ENCODE measurements at places on chromosomes 3 and 15.

GRCh38 chr3:137763594-137763938 lies 549 bp upstream of the SOX14 start:
- DNase-seq = no peak

DNA sequence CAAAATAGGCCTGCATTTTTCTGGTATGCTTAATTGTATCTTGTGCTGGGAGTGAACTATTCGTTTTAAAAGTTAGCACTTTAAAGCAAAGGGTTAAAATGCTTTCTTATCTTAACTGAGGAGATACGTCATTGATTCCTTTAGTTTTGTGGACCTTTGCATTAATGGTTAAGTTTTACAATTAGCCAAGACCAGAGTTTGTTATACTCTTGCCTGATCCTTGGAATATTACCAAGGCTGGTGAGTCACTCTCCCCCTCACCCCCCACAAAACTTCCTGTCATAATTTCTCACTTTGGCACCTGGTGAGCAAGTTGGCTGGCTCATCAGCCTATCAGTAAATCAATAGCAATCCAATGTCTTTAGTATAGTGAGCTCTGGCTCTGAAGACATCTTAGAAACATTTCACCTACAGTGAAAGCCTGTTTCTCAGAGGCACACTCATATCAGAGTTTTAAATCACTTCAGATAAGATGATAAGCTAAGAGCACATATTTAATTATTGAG lies 26.7 kb downstream of the SLC2A2 start:
- DNase-seq = no peak

DNA sequence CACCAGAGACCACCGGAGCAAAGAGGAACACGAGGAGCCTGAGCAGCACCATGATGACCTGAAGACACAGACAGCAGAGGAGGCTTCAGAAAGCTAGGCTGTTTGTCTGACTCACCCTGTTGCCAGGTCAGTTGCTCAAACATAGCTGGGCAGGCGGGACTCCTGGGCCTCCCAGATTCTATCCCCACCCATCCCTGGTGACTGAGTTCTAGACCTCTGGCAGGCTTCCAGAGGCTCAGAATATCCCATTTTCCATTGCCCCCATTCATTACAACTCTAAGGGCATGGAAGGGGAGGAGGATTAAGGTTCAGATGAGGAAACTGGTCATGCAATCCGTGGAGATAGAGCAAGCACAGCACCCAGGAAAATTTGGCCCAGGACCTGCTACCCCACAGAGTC lies at the start of gene CDHR4:
Gene CDHR4, minus strand, starts transcription at position 113 of the 400 bp plus-strand sequence. Its CDS starts 61 bp downstream, at position 52.
- DNase-seq = peak; percentile 79

- no peak for DNase-seq
Measured at GRCh38 chr3:62228467-62228866, 144.9 kb downstream of the FEZF2 start.

DNA sequence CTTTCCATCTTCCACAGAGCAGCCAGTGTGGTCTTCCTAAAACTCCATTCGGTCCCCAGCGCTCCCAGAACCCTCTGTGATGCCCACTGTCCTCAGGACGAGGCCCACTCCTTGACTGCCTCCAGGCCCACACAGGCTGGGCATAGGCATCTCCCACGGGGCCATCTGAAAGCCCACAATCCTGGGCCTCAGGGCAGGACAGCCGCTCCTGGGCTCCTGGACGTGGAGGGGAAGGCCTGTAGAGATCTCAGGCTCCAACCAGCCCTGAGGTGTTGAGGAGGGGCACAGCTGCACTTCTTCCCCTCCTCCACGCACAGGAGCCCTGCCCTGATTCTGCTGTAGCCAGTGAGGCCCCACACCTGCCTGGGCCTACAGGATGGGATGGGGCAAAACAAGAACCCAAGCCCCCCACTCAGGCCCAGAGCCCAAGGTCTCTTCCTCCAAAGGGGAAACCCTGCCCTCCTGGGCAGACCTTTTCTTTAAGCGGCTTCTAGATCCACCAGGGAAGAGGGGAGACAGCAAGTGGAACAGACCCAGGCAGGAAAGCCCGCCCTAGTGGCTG lies 25.9 kb downstream of the SHISA5 start:
- no peak for DNase-seq

GRCh38 chr3:64224826-64225610 lies at the start of gene PRICKLE2:
TSS of gene PRICKLE2 (minus strand) at chr3:64225466. CDS start at chr3:64198927, 26,539 bp downstream.
- DNase-seq = peak; percentile 88

DNA sequence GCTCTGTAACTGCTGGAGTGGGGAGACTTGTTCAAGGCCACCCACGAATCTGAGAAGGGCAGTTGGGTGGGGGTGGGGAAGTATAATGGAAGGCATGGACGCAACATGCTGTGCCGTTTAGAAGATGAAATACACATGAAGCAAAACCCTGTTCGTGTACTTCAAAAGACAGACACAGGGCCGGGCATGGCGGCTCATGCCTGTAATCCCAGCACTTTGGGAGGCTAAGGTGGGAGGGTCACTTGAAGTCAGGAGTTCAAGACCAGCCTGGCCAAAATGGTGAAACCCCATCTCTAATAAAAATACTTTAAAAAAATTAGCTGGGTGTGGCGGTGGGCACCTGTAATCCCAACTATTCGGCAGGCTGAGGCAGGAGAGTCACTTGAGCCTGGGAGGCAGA lies 36.9 kb upstream of the SFMBT1 start:
- no peak for DNase-seq

- DNase-seq = no peak
Measured at GRCh38 chr3:128287216-128287615, 133.9 kb downstream of the EEFSEC start.

DNA sequence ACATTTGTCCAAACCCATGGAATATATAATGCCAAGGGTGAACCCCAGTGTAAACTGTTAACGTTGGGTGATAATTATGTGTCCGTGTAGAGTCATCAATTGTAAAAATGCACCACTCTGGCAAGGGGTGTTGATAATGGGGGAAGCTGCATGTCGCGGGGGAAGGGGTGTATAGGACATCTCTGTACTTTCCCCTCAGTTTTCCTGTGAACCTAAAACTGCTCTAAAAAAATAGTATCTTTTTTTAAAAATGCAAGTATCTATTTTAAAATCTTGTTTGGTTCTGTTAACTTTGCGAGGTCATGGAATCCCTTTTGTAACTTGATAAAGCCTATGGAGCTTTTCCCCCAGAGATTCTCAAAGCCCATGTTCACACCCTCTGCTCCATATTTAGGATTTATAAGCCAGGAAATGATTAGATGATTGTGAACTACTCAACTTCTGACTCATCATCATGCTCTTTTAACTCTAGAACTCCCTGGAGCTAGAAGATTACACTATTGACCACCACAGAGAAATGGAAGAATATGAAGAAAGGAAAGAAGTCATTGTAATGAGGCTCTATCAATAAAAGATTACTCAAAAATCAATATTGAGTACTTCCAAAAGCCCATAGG lies 56.1 kb upstream of the C3orf49 start:
- no peak for DNase-seq

- DNase-seq = no peak
Measured at GRCh38 chr15:97087006-97087741, 756.7 kb downstream of the NR2F2 start.
